ENCODE measurements at places on chromosomes 7 and 10.

DNA sequence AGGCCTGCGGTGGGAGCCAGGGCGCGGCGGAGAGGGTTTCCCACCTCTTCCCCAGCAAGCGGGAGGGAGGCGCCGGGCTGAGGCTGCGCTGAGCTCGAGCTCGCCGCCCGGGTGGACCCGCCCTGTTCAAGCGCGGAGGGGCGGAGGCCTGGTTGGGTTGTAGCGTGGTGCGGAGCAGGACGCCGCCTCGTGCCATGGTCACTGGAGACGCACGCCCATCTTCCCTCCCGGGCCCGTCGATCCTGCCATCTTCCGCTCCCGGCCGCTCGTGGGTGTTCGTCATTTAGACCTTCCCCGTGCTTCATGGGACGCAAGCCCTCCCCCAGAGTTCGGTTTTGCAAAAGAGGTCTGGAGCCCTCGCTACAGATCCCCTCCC, 9.3 kb upstream of the EN2 start:
- no peak for DNase-seq

- peak; percentile 39 for DNase-seq
Measured at GRCh38 chr7:49001610-49002033, 77.3 kb downstream of the CDC14C start.

GRCh38 chr7:101936223-101936610, 118.8 kb downstream of the CUX1 start:
- no peak for DNase-seq

- no peak for DNase-seq
Measured at GRCh38 chr10:69703766-69704630, 74.0 kb downstream of the FAM241B start.

DNA sequence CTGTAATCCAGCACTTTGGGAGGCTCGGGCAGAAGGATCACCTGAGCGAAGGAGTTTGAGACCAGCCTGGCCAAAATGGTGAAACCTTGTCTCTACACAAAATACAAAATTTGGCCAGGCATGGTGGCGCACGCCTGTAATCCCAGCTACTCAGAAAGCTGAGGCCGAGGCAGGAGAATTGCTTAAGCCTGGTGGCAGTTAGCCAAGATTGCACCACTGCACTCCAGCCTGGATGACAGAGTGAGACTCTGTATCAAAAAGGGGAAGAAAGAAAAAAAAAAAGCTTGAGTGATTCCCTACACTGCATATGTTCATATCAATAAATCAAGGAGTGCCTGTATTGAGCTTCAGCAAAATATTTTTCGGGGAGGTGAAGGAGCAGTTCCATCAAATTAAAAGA, 45.8 kb upstream of the SRRM3 start:
- no peak for DNase-seq

- no peak for DNase-seq
Measured at GRCh38 chr10:122033224-122033926, 44.4 kb downstream of the TACC2 start.

GRCh38 chr10:33418301-33418700, 83.8 kb upstream of the NRP1 start:
- DNase-seq = no peak

DNA sequence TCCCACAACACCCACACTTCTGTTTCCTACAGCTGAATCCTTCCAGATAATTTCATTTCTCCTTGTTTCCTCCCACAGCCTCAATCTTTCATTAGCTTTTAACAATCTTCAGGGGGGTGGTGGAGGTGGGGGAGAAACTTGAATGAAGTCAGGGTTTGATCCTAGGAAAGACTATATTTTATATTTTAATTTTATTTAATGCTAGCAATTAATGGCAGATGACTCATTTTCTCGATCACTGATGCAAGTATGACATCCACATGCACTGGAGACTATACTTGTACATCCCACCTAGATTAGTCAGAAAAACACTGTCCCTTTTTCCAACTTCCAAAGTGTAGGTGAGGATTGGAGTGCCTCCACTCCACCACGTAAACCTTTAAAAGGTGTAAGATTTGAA, 1181.3 kb upstream of the AUTS2 start:
- no peak for DNase-seq

Measured in kidney glomerular epithelial cell (primary cell).